ENCODE measurements at places on chromosomes 2 and 18. TPM values are rescaled to one million over a fixed set of nuclear protein-coding genes. Genes with fewer than 3 reads are reported as not detected.

DNA sequence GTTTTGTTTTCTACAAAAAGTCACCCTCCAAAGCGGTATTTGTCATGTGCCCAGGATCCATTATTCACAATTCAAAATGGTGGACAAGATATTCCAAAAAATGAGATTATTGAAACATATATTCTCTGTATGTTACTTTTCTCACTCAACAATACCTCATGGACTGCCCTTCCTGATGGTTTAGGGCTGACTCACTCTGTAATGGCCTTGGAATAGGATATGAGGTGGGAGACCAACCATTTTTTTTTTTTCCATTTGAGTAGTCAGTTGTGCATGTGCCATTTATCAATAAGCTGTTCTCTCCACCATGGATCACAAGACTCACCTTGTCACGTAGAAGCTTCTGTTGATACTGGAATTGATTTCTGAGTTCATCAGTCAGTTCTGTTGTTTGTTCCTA, 64.5 kb downstream of the LYPD6 start:
- no peak for DNase-seq
- H3K27me3 ChIP-seq = no peaks in the 10 kb centered on the region
- no peak overlapping the region for H3K27ac ChIP-seq
- no peaks in the 10 kb centered on the region for H3K4me1 ChIP-seq

GRCh38 chr2:201090574-201090973, 18.8 kb downstream of the NDUFB3 start:
- no peaks in the 10 kb centered on the region for H3K27me3 ChIP-seq
- no peaks in the 10 kb centered on the region for H3K36me3 ChIP-seq
- DNase-seq = no peak
- no peak overlapping the region for H3K27ac ChIP-seq
- no peak overlapping the region for H3K4me3 ChIP-seq

DNA sequence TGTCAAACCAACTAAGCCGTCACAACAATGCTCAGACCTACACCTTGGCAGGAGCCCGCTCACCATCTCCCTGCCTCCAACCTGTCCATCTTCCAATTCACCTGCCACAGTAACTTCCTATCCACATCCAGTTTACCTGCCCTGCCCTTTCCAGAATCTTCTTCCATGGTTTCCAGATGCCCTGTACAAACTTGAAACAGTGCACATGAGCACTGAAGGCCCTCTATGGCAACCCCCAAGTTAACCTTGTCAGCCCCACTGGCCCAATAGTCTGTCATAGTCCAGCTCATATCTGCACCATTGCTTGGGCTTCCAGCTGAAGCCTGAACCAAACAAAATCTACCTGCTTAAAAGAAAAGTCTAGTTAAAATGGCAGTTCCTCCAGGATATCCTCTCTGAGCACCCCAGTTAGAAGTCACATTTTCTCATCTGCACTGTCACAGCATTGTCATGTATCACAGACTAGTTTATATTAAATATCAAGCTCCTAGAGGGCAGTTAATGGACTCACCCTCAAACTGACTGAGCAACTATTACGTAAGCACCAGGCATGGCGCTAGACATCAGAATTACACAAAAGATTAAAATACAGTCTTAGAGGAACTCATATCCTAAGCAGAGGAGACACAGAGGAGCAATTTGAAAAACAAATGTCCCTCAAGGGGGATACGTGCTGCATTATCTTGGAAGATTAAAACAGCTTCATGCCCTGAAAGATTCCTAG, 11.6 kb downstream of the NFE2L2 start:
- DNase-seq = no peak
- no peaks in the 10 kb centered on the region for H3K36me3 ChIP-seq

- no peaks in the 10 kb centered on the region for H3K27me3 ChIP-seq
- H3K36me3 ChIP-seq = no peaks in the 10 kb centered on the region
- H3K27ac ChIP-seq = no peak overlapping the region
- H3K4me3 ChIP-seq = no peak overlapping the region
These were observed 135.1 kb downstream of the CELF4 start for GRCh38 chr18:37430357-37431076.

DNA sequence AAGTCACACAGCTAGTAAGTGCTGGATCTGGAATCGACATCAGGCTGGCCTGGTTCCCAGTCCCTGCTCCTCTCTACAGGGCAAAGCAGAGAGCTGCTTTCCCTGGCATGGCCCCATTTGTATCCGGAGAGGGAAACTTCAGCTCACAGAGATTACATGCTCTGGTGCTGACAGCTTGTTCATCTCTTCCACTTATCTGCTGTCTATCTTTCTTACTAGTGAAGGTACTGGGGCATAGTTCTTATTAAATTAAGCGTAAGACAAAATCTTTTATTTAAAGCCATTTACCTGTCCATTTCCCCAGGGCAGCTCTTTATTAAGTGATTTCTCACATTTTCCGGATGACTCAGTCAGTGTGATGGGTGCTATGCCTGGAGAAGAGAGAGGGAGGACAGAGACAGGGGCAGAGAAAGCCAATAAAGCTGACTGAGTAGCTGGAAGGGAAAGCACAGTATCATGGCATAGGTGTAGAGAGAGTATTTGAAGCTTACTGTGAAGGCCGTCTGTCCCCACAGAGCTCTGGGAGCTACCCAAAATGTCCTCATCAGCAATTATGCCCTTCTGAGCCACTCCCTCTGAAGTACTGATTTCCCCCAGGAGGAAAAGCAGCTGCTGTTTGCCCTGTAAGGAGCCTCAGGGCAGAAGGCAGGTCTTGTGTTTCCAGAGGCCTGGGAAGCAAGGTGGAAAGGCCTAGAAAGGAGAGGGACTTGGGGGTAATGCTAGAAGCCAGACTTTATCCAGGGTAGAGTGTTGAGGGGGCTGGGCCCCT, 44.1 kb upstream of the EPAS1 start:
- peak; percentile 33 for DNase-seq
- no peaks in the 10 kb centered on the region for H3K27me3 ChIP-seq
- H3K4me3 ChIP-seq = no peak overlapping the region
- H3K36me3 ChIP-seq = no peaks in the 10 kb centered on the region
- H3K27ac ChIP-seq = peak overlapping the region; percentile 13

DNA sequence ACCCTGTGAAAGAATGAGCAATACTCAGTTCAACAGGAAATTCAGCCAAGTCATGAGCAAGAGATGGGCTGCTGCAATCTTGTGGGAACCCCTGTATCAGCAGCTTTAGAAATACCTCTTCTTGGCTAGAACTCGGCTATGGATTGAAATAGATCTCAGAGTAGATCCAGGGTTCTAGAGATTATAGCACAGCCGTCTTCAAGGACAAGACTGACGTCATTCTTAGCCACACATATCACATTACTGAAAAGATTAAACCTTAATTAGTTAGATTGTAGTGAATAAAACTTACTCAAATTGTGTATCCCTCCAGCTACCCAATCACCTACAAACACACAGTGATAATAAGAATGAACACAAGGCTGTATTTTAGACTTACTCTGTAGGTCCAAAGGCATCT, 776.4 kb downstream of the EPHA4 start:
- H3K4me3 ChIP-seq = no peak overlapping the region
- H3K27me3 ChIP-seq = no peaks in the 10 kb centered on the region
- H3K36me3 ChIP-seq = no peaks in the 10 kb centered on the region

Gene LNPK
- 21.6 TPM for total RNA-seq

Gene OSR1
- total RNA-seq = 5.1 TPM
